ENCODE measurements at places on chromosomes 7 and 10.

DNA sequence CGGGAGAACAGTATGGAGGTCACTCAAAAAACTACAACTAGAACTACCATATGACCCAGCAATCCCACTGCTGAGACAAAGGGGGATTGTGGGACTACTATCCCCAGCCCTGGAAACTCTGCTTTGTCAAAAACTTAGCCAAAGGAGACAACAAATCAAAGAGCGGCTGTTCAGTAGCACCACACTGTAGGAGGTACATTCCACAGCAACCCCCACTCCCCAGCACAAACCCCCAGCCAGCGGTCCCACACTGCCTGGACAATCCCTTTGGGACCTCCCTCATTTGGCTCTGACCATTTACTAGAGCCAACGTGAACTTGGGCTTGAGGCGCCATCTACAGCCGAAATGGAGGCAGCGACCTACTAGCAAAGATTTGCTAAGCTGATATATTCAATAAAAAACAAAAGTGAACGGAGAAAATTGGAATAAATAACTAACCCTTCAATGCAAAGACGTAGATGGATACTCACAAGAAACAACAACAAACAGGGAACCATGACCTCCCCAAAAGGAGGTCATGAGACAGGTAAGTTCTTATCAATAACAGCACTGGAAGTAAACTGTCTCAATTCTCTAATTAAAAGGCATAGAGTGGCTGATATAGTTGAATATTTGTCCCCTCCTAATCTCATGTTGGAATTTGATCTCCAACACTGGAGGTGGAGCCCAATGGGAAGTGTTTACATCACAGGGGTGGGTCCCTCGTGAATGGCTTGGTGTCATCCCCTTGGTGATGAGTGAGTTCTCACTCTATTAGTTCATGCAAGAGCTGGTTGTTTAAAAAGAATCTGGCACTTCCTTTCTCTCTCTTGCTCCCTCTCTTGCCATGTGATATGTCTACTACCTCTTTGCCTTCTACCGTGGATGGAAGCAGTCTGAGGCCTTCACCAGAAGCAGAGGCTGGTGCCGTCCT, 119.0 kb upstream of the KCNMA1 start:
- DNase-seq, result no peak

GRCh38 chr7:14834456-14834855, 68.1 kb downstream of the DGKB start:
- no peak for DNase-seq

- DNase-seq, result no peak
Measured at GRCh38 chr10:113917636-113918035, 63.2 kb downstream of the NHLRC2 start.

GRCh38 chr7:33905389-33906032, at the start of gene BMPER:
BMPER (plus strand) TSS chr7:33905539; CDS start chr7:33905614, 75 bp downstream.
- DNase-seq, result no peak

DNA sequence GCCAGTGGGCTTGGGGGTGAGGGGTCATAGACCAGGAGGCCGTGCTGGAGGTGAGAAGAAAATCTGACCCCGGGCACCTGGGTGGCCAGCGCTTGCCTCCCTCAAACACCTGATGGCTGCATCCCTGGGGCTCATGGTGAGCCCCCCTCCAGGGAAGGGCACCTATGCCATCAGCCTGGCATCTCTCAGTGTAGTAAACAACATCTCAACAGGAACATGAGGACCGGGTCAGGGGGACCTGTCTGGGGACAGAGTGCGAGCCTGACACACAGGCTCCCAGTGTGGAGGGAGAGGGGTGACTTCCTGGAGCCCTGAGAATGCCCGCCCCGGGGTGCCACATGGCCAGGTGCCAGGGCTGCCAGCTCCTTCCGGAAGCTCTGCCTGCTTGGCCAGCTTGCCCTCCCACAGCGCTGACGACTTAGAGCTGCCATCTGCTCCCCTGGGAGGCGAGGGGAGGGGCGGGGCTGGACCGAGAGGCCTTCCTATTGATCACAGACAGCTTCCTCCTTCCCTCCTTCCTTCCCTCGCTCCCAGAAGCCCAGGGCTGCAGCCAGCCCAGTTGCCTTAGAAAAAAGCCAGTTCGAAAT, 12.3 kb downstream of the STX1A start:
- DNase-seq, result no peak

DNA sequence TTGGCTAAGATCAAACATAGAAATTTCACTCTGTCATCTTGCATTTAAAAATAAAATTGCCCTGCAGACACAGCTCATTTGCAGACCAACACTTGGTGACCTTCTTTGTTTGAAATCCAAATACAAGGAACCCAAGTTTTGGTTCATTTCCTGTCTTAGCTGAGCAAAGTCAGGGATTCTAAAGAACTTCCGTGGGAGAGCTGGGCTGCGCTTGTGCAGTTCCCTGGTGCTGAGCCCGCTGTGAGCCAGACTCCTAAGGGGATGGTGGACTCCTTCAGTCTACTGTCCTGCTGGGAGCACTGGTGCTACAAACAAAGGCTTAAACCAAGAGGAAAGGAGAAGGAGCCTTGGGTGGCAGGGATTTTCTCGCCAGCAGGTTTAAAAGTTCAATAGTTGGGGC, 60.0 kb downstream of the MYOF start:
- DNase-seq, result no peak

- no peak for DNase-seq
Measured at GRCh38 chr10:114311496-114312209, 72.6 kb downstream of the VWA2 start.
